ENCODE measurements at places on chromosomes 16 and 17.

DNA sequence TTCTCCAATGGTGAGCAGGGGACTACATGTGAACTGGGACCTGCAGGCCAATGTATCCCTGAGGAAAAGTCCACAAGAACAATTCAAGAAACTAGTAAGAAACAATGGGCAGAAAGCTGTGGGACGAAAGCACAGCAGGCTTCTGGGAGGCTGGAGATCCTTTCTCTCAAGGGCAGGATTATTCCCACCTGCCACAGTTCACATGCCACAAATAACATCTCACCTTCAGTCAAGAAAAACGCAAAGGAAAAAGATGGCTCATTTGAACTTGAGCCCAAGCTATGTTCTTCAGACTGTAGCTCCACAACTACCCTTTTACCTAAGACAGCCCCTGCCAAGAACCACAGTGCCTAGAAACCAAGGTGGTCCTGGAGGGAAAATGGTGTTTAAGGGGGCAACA, 13.0 kb downstream of the HAS3 start:
- no peak for DNase-seq

GRCh38 chr16:87006021-87006420, 311.2 kb downstream of the C16orf95 start:
- no peak for DNase-seq

GRCh38 chr17:28340374-28340773, 4.8 kb downstream of the TNFAIP1 start:
- no peak for DNase-seq

GRCh38 chr16:56664506-56664905, 3.4 kb downstream of the MT1G start:
- no peak for DNase-seq

- no peak for DNase-seq
Measured at GRCh38 chr17:56870081-56870651, 36.2 kb downstream of the DGKE start.

GRCh38 chr16:72996291-72997062, 51.5 kb downstream of the ZFHX3 start:
- DNase-seq: no peak

Measured in brain pericyte (primary cell).